Esophagus muscularis mucosa (tissue), 4 donors: ENCODE measurements at places on chromosomes 1 and 21.

GRCh38 chr1:3304246-3304645 is 150.2 kb upstream of the ARHGEF16 start:
- DNase-seq: no peak

DNA sequence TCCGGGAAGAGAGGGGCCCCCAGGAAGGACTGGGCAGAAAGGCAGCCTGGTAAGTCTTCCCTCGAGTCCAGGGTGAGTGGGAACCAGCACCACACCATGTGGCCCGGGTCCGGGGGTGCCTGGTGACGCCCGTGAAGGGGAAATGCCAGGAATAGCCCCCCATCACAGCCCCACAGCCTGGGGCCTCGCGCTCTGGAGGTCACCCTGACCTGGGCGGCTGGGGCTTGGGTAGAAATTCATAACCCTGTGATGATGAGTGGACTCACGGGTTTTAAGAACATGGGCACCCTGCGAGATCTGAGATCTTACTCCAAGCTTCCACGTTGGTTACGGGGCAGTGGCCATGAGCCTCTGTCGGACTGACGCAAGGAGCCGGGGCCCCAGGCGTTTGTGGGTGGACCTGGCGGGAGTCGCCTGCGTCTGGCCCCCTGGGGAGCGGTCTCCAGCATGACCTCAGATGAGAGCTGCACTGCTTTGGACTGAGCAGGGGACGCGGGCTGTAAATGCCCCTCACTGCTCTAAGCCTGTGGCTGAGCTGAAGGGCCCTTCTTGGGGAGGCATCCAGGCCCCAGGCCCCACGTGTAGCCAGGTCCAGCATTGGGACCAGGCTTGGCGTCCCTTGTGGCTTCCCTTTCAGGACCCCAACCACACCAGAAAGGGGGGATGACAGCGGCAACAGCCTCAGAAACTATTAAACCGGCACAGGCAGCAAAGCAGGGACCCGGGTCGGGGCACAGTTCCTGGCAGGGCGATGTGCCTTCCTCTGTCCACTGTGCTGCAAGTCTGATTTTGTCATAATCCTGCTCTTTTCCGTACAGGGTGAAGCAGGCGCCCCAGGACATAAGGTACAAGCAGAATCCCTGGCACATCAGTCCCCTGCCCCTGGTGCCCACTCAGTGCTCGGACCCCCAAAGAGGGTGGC is 60.0 kb downstream of the SLC19A1 start:
- no peak for DNase-seq

- DNase-seq: no peak
Observed at GRCh38 chr1:151356696-151357095, 9.6 kb upstream of the RFX5 start.

DNA sequence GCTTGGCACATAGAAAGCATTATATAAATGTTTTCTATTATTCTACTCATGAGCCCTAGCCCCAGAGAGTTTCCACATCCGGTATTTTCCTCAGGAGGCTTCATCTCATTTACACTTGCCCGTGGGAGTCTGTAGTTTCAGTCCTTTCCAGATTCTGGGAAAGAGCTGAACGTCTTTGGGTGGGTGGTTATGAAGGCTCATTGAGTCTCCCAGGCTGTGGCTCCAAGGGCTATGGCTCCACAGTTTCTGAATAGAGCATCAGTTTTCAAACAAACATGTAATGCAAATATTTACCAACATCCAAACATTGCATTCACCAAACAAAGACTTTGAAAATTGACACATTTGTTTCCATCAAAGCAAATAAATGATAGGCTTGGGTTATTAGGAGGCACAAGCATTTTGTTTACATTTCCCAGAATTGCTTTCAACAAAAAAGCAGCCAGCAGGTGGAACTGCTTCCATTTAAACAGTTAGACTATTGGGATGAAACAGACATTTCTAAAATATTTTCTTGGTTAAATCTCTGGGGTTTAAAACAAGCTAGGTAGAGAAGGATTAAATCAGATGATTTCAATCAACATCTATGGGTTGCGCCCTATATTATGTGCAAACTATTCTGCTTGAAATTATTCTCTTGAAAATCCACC is 1.3 kb upstream of the LEMD1 start:
- no peak for DNase-seq
